Stimulated activated CD4-positive, alpha-beta T cell treated with anti-CD3 and anti-CD28 coated beads, TNF-alpha, amount 100 ng/mL, for 48 hours (primary cell): ENCODE measurements at places on chromosomes 3 and 15.

DNA sequence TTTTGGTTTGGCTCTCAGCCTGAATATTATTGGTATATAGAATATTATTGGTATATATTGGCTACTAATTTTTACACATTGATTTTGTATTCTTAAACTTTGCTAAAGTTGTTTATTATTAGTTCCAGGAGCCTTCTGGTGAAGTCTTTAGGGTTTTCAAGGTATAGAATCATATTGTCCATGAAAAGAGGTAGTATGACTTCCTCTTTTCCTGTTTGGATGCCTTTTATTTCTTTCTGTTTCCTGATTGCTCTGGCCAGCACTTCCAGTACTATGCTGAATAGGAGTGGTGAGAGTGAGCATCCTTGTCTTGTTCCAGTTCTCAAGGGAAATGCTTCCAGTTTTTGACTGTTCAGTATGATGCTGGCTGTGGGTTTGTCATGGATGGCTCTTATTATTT is 107.3 kb upstream of the LIPC start:
- no peak for DNase-seq

GRCh38 chr3:72445827-72446217 is 402.4 kb downstream of the SHQ1 start:
- no peak for DNase-seq

DNA sequence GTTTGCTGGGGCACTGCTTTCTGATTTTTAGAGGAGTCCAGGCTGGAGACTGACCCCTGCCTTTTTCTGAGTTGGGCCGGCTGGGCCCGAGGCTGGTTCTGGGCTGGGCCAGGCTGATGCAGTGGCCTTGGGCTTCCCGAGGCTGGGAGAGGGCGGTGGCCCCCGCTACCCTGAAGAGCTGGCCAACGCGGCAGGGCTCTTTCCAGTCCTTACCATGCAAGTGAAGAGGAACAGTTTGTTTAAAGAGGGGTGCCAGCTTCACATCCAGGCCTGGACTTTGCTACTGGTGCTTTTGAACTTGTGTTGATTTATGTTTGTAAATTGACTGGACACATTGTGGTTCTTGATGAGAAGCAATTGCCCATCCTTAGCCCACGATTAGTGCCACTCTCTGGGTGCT is 15.3 kb downstream of the IGF1R start:
- no peak for DNase-seq

DNA sequence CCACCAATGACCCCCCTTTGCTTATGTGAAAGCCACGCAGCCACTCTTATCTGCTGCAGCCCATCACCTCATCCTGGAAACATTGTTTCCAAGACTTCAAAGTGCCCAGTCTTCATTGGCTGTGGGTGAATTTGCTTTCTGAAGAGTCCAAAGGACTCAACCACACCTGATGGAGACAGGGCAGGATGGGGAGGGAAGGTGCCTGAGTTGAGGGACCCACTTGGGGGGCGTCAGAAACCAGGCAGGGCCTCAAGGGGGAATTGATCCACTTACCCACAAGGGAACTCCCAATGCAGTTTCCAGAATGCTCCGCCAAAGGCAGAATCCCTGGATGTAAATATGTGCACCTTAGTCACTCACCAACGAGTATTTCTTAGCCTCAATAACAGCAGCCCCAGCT is 147.9 kb upstream of the ATP2B2 start:
- DNase-seq, result no peak

GRCh38 chr3:128945878-128946175 is 48.0 kb downstream of the CFAP92 start:
- DNase-seq, result no peak

DNA sequence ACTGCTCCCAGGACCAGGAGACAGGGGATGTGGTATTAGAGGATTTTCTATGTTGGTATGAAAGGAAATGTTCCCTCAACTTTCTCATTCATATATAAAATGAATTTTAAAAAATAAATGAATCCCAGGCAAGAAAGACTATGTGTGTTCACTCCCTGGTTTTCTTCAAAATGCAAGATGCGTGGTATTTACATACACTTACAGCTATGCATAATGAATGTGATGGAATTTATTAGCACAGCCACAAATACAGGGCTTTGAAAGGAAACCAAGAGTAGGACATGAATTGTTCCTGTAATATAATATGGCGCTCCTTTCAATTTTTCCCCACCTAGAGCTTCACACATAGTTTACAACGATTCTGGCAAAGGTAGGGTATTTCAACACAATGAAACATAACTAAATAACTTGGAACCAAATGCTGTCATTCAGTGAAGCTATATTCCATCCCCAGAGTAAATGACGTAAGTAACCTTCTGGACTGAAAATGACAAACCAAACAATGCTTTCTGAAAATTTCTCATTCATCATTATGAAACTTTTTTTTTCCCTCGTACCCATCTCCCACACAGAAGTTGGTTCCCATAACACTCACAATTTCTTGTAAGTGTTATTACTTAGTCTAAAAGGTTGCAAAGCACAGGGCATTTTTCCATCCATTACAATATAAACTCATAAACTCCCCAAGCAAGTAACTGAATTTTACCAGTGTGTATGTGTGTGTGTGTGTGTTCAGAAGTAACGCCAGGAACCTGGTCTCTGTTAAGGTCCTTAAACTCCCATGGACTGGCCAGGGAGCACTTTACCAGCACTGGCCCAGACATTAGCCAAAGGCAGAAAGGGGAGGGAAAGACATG is 41.8 kb downstream of the CBLB start:
- DNase-seq, result no peak

DNA sequence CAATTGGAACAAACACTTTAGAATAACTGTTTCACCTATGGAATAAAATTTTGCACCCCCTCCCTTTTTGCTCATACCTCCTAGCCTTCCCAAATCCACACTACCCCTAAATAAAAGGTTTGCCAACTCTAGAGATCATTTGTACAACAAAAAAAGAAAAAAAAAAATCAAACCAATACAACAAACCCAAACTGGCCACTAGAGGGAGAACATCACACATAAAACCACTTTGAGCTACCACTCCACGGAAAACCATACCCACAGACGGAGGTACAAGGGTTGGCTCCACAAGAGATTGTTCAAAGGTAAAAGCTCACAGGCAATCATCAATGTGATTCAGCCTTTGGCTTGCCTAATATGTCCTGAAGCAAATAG is 47.6 kb downstream of the SETMAR start:
- peak; percentile 20 for DNase-seq

GRCh38 chr3:141828890-141829289 is 47.6 kb upstream of the ATP1B3 start:
- DNase-seq, result no peak

DNA sequence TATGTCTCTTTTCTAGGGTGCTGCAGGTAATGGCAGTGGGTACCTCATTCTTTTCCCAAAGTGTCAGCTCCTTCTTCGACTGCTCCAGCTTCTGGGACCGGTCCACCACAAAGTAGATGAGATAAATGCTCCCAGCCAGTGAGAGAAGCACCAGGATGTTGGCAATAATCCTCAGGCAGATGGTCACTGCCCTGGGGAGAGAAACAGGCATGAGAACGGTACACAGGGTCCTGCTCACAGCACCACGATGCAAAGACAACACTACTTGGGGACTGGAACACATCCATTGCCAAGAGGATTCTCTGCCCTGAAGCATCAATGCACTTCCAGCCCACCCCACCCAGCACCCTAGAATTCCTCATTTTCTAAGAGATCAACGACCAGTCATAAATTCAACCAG is 22.4 kb downstream of the TMC3 start:
- DNase-seq, result no peak

- DNase-seq, result no peak
Measured at GRCh38 chr3:24037971-24038370, 92.9 kb downstream of the NR1D2 start.

- DNase-seq, result no peak
Measured at GRCh38 chr3:179079537-179079936, 7.9 kb upstream of the ZMAT3 start.

DNA sequence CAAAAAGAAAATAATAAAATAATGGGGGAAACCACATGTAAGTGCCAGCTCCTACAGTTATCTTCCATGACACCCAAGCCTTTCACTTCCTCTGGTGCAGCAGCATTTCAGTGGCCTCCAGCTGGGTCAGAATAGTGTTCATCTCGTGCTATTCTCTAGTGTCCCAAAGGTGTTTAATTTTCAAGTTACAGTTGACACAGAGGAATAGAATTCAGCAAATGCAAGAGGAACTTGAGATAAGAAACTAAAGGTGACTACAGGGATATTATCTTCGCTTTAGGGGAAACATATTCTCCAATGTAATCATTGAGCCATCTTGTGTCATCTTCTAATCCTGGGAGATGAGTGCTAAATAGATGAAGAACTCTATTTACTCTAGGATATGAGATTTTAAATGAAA is 212.8 kb downstream of the EPHA3 start:
- DNase-seq, result no peak

DNA sequence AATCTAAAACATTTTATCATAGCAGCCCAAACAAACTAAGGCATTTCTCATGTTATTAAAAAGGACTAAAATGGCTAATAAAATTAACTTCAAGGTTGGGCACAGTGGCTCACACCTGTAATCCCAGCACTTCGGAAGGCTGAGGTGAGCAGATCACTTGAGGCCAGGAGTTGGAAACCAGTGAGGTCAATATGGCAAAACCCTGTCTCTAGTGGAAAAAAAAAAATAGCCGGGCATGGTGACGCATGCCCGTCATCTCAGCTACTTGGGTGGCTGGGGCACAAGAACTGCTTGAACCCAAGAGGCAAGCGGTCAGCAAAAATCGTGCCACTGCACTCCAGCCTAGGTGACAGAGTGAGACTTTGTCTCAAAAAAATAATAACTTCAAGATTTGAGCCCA is 110.2 kb downstream of the NR2E3 start:
- no peak for DNase-seq

DNA sequence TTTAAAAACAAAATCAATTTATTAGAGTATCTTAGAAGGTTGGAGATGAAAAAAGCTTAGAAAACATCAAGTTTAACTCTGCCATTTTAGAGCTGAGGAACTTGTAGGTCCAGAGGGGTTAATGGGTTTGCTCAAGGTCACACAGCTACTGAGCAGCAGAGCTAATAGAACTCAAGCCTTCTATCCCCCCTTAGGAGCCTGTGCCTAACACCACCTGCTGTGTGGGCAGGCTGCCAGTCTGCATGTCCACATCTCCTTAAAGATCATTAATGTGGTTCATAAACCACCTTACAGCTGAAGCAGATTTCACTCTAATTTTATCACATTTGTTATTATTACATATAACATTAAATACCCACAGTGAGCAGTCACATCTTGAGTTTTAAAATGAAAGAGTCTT is 14.1 kb upstream of the SLC35G2 start:
- no peak for DNase-seq

DNA sequence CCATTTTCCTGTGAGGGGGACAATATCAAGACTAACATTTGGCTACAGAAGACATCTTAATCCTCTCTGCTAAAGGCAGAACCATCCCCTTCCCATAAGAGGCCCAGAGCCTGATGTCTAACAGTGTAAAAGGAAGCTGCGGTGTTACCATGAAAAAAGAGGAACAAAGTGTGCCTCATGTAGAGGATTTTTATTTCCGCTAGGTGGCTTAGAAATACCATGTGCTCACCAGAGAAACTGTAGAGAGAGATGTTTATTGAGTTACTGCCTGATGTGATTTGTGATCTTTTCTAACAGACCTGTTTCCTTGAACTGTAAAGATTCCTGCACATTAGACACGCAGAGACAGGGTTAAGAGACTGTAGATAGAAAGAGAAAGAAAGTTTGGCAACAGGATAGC is 22.0 kb downstream of the OR5H15 start:
- DNase-seq, result no peak

- DNase-seq, result peak; percentile 12
Measured at GRCh38 chr15:100111125-100112060, 230.4 kb downstream of the ADAMTS17 start.

GRCh38 chr15:93239993-93240392 is 151.0 kb upstream of the RGMA start:
- DNase-seq, result no peak

- DNase-seq, result no peak
Measured at GRCh38 chr3:50260942-50261441, 8.0 kb upstream of the SEMA3B start.

DNA sequence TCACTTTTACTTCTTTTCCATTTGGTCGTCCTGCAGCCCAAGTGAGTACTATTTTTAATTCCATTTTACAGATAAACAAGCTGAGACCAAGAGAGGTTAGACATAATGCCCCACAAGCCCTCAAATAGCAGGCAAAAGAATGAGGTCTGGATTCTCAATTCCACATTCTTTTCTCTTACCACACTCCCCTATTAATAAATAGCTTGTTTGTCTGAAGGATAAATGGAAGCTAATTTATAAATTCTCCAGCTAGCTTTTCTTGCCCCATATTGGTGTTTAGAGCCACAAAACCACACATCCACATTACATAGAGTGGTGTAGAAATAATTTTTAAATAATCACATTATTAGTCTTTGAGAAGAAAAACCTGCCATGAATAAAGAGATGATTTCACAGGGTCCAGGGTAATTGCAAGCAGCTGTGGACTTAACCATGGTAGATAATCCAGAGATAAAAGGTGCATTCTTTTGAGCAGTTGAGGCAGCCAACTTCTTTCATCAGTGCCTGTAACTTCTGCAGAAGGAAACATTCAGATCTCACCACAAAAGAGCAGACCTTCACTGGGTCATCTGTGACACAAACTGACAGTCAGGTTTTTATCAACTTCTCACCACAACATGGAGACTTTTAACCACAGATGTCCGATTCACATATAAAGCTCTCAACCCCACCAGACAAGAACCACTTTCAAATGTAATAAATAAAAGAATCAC is 313.4 kb upstream of the STT3B start:
- DNase-seq, result no peak

GRCh38 chr15:57583720-57584119 is 8.0 kb upstream of the MYZAP start:
- no peak for DNase-seq

DNA sequence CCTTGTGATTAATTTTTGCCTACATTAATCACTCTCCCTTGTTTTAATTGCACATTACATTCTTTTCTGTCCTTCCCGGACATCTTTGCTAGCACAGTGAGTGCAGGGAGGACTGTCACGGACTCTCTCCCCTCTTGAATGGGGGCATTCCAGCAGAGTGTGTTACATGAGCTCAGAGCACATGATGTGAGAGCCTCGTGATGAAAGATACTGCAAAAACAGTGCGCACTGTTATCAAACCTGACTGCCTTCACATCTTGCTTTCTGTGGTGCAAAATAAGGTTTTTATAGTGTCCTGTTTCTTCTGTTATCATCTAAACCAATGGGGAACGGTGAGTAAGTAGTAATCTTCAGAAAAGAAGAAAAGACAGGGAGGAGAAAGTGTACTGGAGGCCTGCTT is 167.5 kb downstream of the PGPEP1L start:
- DNase-seq, result no peak

DNA sequence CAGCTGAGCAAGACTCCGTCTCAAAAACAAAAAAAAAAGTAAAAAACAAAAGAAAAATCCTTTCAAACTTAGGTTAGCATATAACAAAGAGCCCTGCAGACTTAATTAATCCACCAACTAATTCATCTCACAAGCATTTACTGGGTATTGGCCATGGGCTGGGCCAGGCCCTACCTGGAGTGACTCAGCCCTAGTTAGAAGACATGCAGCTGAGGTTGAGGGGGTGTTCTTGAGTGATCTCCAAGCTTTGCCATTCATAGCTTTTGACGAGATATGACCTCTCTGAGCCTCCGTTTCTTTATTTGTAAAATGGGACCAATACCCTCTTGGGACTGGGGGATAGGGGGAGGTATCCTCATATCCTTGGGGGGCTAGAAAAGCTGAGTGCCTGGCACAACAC is 7.8 kb downstream of the FBXL22 start:
- DNase-seq, result no peak
